Bronchial smooth muscle cell (primary cell): ENCODE measurements at places on chromosomes 6 and 20. TPM values are rescaled to one million over a fixed set of nuclear protein-coding genes. Genes with fewer than 3 reads are reported as not detected.

Gene CD83
- 1.9 and 2.5 TPM in 2 replicates for total RNA-seq

Gene ULBP2
- total RNA-seq = 1.9 and 2.9 TPM in 2 replicates

Gene FLRT3
- total RNA-seq = 1.6 and 3.8 TPM in 2 replicates

Gene SLC26A8
- total RNA-seq = under 0.01 TPM in 1 of 2 replicates, not detected in the other

Gene SFT2D1
- total RNA-seq = 26.6 and 28.7 TPM in 2 replicates

Gene NEDD9
- 0.16 and 0.17 TPM in 2 replicates for total RNA-seq

Gene NKX2-4
- not detected in 2 replicates for total RNA-seq

Gene ASIP
- total RNA-seq = not detected in 2 replicates

Gene OR2J3
- not detected in 2 replicates for total RNA-seq

Gene RAD21L1
- under 0.01 TPM in 1 of 2 replicates, not detected in the other for total RNA-seq
